Right lung (tissue), 10 donors: ENCODE measurements at places on chromosomes 5 and 9. TPM values are rescaled to one million over a fixed set of nuclear protein-coding genes. Genes with fewer than 3 reads are reported as not detected.

LCN1 gene
- polyA plus RNA-seq: not detected

S1PR3 gene
- 113 TPM for polyA plus RNA-seq

ALDH1A1 gene
- 37.5 TPM for polyA plus RNA-seq

LHX6 gene
- polyA plus RNA-seq: 21.4 TPM
